HTR-8/SVneo (cell line): ENCODE measurements at places on chromosomes 7 and 10.

GRCh38 chr10:117553142-117553814 lies 10.7 kb downstream of the EMX2 start:
- DNase-seq, result no peak

DNA sequence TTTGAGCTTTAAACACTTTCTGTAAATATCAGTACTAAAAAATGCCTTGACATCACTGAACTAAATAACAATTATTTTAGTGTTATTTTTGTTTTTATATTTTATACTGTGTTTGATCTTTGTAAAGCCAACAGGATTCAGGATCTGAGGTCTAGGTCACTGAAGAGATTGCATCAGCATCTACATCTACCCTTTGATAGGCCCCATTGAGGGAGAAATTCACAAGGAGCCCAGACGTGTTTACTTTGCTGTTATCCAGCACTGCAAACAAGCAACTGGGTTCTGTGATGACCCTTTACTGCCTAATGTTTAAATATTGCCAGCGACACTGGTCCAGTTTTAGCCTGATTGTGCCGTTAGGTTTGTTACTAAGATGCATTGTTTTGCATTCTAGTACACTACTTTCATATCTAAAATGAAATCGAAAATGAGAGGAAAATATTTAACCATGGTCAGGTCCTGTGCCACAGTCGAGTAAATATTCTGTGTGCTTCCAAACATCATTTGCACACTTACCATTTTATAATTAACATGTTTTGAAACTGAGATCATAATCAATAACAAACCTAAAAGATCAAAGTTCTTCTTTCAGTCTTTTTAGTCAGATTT lies 48.7 kb downstream of the SP8 start:
- no peak for DNase-seq

GRCh38 chr10:6201516-6201975 lies 1.2 kb upstream of the PFKFB3 start:
- DNase-seq, result no peak

DNA sequence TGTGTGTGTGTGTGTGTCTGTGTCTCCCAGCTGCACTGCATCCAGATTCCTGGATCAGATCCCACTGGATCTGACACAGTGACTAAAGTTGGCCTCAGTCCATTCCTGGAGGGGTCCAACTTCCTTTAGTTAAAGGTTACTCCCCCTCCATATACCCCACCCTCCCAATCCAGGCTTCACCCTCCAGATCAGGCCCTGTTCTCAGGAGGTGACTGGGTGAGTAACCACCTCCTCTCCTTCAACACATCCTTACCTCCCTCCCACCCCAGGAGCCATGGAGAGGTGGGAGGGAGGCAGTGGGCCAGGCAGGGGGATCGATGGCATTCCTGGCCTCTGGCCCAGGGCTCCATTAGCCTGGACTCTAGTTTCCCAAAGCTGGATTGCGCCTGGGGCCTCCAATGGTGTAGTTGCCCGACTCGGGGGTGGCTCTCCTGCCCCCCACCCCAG lies 11.3 kb downstream of the KCNIP2 start:
- no peak for DNase-seq

- DNase-seq, result no peak
Observed at GRCh38 chr10:58209669-58210068, 58.0 kb downstream of the IPMK start.

DNA sequence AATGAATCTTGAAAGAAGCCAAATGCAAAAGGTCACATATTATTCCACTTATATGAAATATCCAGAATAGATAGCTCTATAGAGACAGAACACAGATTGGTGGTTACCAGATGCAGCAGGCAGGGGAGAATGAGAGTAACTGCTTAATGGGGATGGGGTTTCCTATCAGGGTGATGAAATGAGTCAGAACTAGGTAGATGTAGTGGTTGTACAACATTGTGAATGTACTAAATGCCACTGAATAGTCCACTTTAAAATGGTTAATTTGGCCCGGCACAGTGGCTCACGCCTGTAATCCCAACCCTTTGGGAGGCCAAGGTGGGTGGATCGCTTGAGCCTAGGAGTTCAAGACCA lies 9.4 kb upstream of the SLC25A28 start:
- DNase-seq, result no peak

- no peak for DNase-seq
Observed at GRCh38 chr10:44376472-44377099, 8.3 kb downstream of the CXCL12 start.

- no peak for DNase-seq
Observed at GRCh38 chr7:140238778-140239652, 62.2 kb upstream of the KDM7A start.

DNA sequence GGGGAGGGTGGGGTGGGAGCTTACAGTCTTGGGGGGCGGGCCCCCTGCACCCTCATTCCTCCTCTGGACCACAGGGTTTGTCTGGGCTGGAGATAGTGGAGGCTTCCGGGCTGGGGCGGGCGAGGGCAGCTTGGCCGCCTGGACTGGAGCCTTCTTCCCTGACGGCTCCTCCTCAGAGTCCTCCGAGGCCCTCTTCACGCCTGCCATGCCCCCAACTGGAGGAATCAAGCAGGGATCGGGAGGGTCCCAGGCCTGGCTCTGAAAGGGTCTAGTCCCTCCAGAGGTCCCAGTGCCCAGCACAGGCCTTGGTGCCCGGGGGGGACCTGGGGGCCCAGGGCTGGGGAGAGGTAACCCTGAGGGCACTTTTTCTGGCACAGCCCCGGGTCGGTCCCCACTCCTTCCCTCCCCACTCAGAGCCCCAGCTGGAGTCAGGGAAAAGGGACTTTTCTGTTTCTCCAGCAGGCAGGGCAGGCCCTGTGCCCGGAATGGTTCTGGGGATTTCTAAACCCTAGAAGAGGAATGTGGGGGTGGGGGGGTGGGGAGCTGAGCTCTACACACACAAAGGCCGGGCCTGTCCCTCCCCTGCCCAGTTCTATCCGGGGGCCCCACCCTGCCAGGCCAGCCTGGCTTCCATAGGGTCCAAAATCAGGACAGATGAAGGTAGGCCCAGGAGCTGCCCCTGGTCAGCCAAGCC lies 11.6 kb downstream of the MICALL2 start:
- DNase-seq, result no peak

- no peak for DNase-seq
Observed at GRCh38 chr7:134388336-134389019, 70.4 kb downstream of the AKR1B1 start.

DNA sequence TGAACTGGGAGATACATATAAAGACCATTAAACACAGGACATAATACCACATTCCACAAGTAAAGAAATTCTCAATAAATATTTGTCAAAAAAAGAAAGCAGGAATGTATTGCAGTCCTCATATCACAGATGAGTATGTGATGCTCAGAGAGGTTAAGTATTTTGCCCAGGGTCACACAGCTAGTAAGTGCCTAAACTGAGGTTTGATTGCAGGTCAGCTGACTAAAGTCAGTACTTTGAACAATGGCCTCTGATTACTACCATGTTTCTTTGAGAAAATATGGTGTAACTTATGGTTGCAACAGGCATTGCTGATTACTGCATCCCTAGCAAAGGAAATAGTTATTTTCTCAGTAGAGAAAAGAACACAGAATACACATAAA lies 267.1 kb downstream of the ELMO1 start:
- no peak for DNase-seq

- no peak for DNase-seq
Observed at GRCh38 chr7:115260381-115260780, 338.5 kb downstream of the MDFIC start.

DNA sequence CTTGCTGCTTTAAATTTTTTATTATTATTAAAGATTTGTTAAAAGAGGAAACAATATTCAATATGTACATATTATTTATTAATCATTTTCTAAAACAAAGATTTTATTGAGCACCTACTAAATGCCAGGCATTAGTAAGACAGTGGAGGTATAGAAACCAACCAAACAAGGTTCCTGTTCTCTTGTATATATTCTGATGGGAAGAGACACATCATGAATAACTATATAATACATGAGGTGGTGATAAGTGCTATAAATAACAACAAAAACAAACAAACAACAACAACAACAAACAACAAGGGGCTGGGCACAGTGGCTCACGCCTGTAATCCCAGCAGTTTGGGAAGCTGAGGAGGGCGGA lies 630 bp upstream of the LIPA start:
- no peak for DNase-seq

GRCh38 chr10:128867210-128867609 lies 599.8 kb upstream of the MGMT start:
- no peak for DNase-seq
